ENCODE measurements at places on chromosomes 11 and 22. TPM values are rescaled to one million over a fixed set of nuclear protein-coding genes. Genes with fewer than 3 reads are reported as not detected.

PCNX3 gene
- total RNA-seq = 65.1 TPM

HBB gene
- total RNA-seq = not detected

USP35 gene
- total RNA-seq = 7.9 TPM

GLYAT gene
- total RNA-seq = not detected

VPREB1 gene
- not detected for total RNA-seq

C11orf87 gene
- total RNA-seq = not detected

CYP2D6 gene
- 6.1 TPM for total RNA-seq

MIEF1 gene
- 71.2 TPM for total RNA-seq

ZNRD2 gene
- 89.3 TPM for total RNA-seq

OLFML1 gene
- total RNA-seq = not detected

OR8A1 gene
- not detected for total RNA-seq

FAM181B gene
- total RNA-seq = not detected

CHEK1 gene
- 74.7 TPM for total RNA-seq

SCARF2 gene
- total RNA-seq = 0.48 TPM

GSC2 gene
- not detected for total RNA-seq

ACRV1 gene
- not detected for total RNA-seq

SDHAF2 gene
- 63.3 TPM for total RNA-seq

GPHA2 gene
- total RNA-seq = not detected

GLYATL1 gene
- total RNA-seq = not detected

ZNF202 gene
- total RNA-seq = 23.5 TPM

ZPR1 gene
- total RNA-seq = 89.7 TPM

KRTAP5-11 gene
- total RNA-seq = not detected

OR8D1 gene
- total RNA-seq = not detected

OR52H1 gene
- total RNA-seq = not detected

BLID gene
- total RNA-seq = not detected

PIWIL4 gene
- total RNA-seq = 1.6 TPM

ANKK1 gene
- not detected for total RNA-seq

MRPL11 gene
- total RNA-seq = 112 TPM

ELMOD1 gene
- not detected for total RNA-seq

CCDC87 gene
- not detected for total RNA-seq

DUSP18 gene
- total RNA-seq = 7.7 TPM

TPBGL gene
- 0.43 TPM for total RNA-seq

APOBEC3G gene
- 169 TPM for total RNA-seq

TRIM48 gene
- not detected for total RNA-seq

WNT11 gene
- total RNA-seq = 1.7 TPM

PANX2 gene
- total RNA-seq = 3.5 TPM

MN1 gene
- total RNA-seq = 0.61 TPM

GPR83 gene
- total RNA-seq = not detected

MMP8 gene
- not detected for total RNA-seq

DGCR6 gene
- 1.9 TPM for total RNA-seq

RFPL2 gene
- not detected for total RNA-seq

FBXO7 gene
- total RNA-seq = 91.7 TPM

DESI1 gene
- 120 TPM for total RNA-seq

MS4A3 gene
- total RNA-seq = 0.50 TPM

AMOTL1 gene
- total RNA-seq = 5.5 TPM

CDCA5 gene
- 140 TPM for total RNA-seq

APOL5 gene
- not detected for total RNA-seq

SLC22A12 gene
- not detected for total RNA-seq

TMEM80 gene
- total RNA-seq = 15.3 TPM

GAL gene
- total RNA-seq = not detected

DNAJB13 gene
- total RNA-seq = 0.47 TPM

MAJIN gene
- total RNA-seq = not detected

LRRC4C gene
- total RNA-seq = not detected

ZNF70 gene
- total RNA-seq = 8.8 TPM

MAPK8IP1 gene
- total RNA-seq = 2.0 TPM
